NCI-H1694 treated with DMSO at 0.1 percent for 48 hours (cell line): ENCODE measurements at places on chromosomes 7 and 10.

DNA sequence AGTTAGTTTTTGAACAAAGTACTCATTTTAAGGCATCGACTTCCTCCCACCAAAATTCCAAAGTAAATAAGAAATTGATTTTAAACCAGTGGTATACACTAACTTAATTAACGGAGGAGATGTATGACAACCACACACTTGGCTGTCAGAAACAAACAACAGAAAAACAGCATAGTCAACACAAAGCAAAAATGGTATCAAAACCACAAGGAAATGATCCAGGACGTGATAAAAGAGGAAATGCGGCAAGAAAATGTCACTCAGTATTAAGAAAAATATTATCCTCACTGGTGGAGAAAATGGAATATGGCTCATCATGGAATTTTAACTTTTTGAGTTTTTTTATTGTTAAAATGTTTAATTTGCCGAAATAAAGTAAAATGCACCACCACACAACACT, 17.5 kb downstream of the KIAA1549 start:
- DNase-seq: no peak

DNA sequence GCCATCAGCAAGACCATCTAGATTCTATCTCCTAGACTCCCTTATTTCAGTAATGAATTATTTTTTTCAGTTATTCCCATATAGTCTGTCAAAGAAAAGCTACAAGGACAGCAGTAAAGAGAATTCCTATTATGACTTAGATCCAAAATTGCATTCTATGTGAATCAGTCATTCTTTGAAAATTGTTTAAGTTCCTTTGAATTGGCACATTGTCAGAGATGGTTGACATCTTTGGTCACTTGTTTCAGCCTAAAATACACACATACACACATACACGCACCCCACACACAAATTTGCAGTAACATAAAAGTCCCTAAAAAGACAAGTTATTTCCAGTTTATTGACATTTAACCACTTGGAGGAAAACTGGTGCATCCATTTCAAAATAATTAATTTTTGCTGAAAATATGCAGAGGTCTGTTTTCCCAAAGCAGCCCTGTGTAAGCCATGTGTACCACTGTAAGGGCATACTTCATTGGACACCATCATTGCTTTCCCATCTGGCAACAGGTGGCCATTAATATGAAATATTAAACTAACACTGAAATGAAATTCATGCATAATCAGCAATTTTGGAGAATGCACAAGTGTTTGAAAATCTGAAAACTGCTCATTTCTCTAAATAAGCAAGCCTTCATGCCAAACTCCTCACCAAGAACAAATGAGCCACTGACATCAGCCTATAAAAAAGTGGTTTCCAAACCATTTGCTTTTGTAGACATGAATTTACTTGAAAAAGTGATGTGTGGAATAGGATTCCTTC, 121.7 kb upstream of the COL1A2 start:
- no peak for DNase-seq

DNA sequence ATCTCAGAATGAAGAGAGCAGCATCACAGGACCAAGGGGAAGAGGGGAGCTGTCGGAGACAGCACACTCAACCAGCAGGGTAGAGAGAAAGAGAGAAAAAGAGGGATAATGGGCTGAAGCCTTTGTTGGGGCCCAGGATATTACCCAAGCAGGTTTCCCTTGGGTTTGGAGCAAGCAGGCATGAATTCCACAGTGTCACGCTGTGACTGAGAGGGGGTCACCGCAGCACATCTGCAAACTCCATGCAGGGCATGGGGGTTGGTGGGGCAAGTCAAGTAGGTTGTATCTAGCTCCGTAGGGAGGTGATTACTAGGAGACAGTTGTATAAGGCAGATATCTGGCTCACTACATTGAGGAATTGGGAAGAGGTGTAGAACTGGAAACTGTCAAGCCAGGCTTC, 42.2 kb upstream of the SEMA3E start:
- DNase-seq: no peak

- no peak for DNase-seq
These were observed 85.7 kb upstream of the BET1 start for GRCh38 chr7:94089806-94090205.

- no peak for DNase-seq
These were observed 58.0 kb downstream of the CALML3 start for GRCh38 chr10:5582736-5583135.

DNA sequence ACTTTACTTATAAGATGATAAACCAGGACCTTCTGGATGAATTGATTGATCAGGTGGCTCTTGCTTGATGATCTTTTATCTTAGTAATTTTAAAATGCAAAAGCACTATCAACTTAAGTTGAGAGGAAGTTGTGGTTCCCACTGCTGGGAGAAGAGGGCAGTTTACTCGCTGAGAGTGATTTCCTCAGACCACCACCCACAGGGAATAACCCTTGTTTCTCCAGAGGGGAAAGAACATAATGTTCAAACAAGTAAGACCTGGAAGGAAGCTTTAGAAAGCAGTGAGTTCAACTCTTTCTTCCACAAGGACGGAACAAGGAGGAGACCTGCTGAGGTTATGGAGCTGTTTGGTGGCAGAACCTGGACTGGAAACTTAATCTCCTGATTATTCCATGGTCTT, 138.7 kb downstream of the FAM204A start:
- DNase-seq: no peak

- DNase-seq: no peak
These were observed 16.6 kb upstream of the FGFR2 start for GRCh38 chr10:121614613-121615434.

GRCh38 chr7:95190515-95190914, 133.8 kb downstream of the PON1 start:
- DNase-seq: no peak

DNA sequence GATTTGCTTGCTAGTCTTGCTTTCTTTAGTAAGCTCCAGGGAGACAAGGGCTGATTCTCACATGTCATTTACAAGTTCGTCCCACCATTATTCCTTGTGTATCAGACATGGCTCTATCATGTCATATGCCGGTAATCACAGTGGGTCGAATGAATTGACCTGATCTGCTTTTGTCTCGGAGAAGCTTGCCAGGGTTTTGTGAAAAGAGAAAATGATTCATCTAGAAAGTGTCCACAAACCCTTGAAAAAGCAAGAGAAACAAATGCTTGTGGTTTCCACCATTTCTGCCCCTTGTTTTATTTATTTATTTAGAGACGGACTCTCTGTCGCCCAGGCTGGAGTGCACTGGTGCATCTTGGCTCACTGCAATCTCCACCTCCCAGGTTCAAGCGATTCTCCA, 278.5 kb downstream of the TCF7L2 start:
- no peak for DNase-seq

DNA sequence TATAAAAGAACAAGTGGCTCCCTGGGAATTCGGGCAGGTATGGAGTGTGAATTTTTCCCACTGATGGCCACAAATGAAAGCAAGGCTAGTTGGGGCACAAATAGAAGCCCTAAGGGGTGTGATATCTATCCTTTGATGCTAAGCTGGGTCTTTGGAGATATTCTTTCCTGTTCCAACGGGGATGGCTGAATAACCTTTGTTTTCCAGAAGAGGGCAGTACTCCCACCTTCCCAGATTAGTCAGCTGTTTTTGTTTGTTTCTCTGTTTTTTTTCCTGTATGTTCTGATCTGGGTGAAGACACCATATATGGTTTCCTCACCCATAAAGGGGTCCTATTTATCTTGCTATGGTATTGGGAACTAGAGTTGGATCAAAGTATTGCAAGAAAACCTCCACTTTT, 947.7 kb upstream of the SORCS1 start:
- no peak for DNase-seq

DNA sequence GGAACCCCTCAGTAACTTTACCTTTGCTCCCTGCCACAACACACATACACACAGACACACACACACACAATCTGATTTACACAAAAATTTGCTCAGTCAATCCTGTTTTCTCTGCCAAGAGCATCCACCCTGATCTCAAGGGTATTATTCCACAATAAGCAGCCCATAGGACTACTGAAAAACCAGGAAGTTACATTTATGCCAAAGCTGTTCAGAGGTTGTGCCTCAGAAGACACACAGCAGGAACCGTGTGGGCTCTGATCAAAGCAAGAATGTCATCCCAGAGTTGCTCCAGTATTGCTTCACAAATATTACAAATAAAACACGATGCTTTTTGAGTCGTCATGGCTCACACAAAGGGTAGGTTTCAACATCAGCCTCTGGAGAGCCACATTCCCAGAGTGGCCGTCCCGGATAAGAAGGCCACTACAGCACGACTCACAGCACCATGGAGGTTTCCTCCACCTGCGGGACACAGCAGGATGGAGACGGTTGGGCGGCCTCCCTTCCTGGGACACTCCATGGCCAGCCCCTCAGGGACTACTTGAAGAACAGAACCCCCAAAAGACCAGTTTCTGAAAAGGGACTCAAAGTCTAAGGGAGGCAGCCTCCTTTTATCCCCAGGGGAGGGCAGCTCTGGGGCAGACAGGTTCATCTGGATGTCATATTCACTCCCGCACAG, 1.6 kb downstream of the AIFM2 start:
- no peak for DNase-seq

DNA sequence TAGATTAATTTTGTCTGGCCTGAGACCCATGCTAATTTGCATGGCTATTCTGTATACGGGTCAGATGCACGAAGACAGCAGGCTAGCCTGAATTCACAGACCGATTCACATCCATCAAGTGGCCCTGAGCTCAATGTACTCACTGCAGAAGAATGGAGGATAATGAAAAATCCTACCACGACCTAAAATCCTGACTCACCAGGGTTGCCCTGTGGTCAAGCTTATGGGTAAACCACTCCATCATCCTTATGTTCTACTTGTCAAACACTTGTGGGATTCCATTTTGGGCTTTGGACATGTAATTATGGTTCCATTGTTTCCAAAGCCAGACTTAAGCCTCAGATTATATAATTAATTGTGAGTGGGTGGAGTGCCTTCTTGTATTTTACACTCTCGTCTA, 110.4 kb upstream of the ZNF438 start:
- no peak for DNase-seq

DNA sequence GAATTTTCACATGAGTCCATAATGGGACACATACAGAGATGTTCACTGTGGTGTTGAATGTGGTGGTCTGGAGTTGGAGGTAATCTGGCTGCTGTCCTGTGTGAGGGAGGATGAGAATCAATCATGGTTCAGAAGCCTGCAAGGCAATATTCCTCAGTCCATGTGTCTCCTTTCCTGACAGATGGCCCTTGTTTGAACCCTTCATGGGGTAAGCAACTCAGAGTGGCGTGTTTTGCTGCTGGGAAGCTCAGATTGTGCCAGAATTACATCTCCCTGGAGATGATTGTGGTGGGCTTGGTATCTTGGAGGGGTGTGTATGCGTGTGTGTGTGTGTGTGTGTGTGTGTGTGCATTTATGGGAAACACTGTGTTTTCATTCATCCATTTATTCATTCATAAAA, 44.5 kb upstream of the COMTD1 start:
- no peak for DNase-seq

DNA sequence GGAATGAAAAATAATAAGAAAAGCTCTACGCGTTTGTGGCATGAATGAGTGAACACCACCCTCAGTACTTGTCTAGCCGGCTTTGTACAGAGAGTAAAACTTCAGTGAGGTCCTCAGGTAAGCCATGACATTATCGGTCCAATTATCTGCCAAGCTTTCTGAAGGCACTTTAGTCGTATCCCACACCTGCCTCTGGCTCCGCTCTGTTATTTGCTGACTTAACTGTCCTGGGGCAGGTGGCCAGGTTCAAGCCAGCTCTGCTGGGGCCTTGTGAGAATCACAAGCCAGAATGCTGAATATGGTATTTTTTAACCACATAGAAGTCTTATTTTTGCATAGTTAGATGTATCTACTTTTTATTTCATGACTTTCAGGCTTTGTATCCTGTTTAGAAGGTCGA, 66.0 kb upstream of the FHIP2A start:
- DNase-seq: no peak
